ENCODE measurements at places on chromosomes 4 and X.

GRCh38 chr4:71217688-71218087 is 121.1 kb upstream of the SLC4A4 start:
- no peak for DNase-seq

DNA sequence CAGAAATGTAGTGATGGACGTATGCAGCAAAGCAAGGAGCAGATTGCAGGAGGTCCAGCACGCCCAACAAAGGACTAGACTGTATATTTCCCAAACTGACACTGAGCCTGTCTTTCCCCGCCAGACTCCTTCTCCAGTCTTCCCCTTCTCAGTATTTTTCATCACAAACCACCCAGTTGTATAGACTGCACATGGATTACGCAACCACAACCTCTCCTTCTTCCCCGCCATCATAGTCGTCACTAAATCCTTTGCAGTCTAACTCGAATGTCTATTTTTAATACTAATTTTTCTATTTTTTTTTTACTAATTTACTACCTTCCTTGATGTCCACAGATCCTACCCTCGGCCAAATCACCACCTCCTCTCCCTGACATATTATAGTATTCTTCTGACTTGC is 105.4 kb downstream of the MTNR1A start:
- DNase-seq = no peak

DNA sequence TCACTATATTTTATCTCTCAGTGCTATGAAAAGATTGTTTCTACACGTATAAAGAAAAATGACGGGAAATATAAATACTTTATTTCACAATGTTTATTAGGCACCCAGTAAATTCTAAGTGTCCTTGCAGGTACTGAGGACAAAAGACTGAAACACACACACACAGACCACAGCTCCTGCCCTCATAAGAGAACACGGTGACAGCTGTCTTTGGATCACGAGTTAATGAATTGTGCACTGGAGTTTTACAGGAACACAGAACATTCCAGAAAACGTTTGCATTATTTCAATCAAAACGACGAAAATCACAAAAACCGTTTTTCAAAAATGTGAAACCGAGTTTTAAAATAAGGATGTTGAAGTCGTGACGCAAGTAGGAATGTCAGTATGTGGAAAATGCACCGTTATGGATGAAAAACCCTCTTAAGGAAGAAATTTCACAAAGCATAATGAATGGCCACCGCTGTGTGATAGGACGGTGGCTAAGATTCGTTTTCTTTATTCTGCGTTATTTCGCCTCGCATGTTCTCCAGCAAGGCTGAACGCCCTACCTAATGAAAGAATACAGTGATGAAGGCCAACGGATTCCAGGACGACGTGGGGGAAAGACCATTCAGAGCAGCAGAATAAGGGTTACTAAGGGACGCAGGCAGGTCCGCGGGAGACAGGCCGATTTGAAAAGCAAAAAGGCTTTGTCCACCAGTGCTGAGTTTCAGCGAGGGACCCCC is 24.2 kb downstream of the FAM156A start:
- DNase-seq = no peak

DNA sequence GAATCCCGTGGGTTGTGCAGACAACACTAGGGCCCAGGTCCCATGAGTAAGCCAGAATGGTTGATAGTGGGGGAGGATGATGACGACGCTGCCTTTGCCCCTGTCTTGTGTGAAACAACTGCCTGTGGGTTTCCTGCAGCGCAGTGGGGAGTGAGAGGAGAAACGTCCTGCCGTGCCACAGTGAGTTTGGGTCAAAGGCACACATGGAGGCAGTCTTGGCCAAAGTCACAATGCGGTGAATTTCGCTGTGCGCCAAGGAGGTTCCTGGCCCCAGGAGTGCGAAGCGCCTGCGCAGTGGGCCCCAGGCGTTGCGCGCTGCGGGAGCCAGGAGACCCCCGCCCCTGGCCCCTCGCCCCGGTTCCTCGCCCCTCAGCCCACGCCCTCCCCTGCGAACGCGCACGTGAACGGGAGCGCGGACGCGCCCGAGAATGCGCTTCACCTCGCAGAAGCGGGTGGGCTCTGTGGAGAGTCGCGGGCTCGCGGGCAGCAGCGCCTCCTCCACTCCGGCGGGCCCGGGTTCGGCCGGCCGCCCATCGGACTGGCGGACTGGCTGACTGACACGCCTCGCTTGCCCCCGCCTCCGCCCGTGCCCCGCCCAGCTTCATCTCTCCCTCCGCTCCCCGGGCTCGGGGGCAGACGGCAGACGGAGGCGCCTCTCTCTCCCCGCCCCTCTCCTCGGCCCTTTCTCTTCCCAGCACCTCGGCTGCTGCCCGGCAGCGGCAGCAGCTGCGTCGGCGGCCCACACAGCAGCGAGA is at the start of gene NUDT10:
Gene NUDT10 (plus strand): TSS at position 635 of the 755 bp plus-strand sequence. CDS start 144 bp downstream, outside the sequence.
- DNase-seq = peak; percentile 7

GRCh38 chrX:139982856-139983255 is 17.5 kb upstream of the CXorf66 start:
- no peak for DNase-seq
